Stimulated activated CD4-positive, alpha-beta T cell treated with anti-CD3 and anti-CD28 coated beads, TNF-alpha, amount 100 ng/mL, for 1 hour (primary cell): ENCODE measurements at places on chromosomes 2 and 18.

- DNase-seq, result no peak
Observed at GRCh38 chr2:1997409-1997808, 253.1 kb upstream of the PXDN start.

DNA sequence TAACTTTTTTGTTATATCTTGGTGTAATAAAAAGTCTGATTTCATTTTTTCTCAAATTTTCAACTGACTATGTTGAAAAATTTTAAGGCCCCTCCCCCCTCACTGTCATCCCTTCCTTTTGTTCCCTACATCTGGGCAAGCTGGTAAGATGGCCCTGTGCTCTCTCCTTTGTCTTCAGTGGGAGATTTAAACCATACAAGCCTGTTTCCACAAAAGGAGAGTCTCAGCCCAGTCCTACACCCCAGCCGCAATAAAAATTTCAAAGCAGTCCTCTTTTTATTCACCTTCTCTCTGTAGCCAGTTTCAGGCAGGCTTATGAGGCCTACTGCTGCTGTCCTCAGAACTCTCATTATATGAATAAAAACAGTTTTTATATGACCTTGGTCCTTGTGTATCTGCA is 630.5 kb downstream of the CBLN2 start:
- DNase-seq, result no peak

DNA sequence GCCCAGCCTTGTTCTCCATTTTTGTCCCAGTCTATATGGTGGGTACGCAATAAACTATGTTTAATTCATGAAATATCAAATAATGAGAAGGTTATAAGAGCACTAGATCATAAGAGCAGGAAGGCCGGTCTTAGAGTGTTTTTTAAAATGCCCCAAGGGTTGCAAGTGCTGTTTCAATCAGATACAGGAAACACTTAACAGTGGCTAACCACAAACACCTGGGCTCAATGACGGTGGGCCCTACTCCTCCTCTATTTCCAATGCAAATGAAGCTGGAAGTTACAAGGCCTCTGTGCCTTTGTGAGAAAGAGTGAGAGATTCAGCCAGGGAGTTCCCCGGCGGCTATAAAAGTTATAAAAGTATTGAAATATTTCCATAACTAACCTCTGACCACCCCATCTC is 18.9 kb upstream of the WDR33 start:
- DNase-seq, result peak; percentile 9

DNA sequence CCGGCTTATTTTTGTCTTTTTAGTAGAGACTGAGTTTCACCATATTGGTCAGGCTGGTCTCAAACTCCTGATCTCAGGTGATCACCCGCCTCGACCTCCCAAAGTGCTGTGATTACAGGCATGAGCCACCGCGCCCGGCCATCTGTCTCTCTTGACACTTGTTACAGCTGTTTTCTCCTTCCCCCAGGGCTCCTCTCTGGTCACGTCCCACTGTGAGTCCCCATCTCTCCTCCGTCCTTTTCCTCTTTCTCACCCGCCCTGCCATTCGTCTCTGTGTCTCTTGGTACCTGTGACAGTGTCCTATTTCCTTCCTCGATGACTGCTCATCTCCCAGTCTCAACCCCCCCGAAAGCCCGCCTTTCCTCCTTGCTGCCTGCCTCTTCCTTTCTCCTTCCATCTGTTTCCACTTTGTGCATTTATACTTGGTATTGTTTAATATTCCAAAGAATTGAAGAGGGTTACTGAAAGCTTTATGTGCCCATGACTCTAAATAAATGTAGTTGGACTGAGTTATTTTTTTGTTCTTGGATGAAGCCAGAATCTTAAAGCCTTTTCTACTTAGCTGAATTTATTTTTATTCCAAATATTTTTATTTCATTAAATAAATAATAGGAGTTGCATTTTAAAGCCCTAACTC is 241.5 kb downstream of the SH3RF3 start:
- DNase-seq, result no peak

DNA sequence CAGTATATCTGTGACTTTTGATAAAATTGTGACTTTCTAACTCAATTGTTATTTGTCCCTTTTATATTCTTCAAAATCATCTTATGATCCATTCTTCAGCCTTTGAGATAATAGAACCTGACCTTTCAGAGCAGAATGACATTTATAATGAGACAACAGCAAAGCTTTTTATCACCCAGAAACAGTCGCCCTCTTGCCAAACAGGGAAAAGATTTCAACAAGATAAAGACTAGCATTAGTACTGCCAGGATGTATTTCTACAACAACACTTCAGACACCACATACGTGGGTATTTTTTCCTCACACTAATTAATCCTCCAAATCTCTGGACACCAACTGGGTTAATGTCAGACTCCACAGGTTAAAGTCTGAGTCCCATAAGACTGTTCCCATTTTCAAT is 249.0 kb downstream of the ZNF804A start:
- no peak for DNase-seq
